ENCODE measurements at places on chromosomes 1 and 21. TPM values are rescaled to one million over a fixed set of nuclear protein-coding genes. Genes with fewer than 3 reads are reported as not detected.

GRCh38 chr1:81852961-81853360 is 52.2 kb downstream of the ADGRL2 start:
- DNase-seq = no peak

DNA sequence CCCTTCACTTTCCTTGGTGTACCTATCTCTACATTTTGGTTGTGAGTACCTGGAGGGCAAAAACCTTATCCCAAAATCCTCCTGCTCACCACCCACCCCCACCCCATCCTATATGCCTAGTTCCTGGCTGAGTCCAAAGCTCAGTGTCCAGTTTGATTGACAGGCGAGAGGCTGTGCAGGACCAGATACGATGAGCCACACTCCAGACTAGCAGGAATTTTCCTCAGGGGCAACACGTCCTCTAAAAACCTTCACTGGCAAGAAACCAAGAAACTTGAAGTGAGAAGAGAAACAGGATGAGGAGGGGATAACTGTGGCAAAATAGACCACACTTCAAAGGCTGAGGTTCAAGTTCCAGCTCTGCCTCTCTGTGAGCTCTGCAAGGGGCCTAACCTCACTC is 1.1 kb upstream of the SLAMF8 start:
- DNase-seq = no peak

DNA sequence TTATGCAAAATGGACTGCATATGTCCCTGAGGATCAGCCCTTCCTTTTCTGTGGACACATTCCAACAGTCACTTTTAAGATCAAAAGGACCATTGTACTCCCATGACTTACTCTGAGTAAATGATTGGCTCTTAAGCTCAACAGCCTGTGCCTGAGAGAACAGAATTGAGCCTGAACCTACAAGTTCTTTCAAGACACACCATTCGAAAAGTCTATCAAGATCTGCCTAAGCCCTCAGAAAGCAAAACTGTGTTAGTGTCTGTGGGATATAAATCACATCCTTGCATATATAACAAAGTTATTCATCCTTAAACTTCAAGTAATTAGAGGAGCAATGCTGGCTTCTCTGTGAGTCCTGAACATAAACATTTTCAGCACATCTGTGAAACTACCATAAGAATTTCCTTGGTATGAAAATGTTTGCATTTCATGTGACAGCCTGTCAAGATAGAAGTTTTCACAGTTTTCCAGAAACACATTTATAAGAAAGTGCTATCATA is 41.6 kb downstream of the PCNX2 start:
- DNase-seq = no peak

DNA sequence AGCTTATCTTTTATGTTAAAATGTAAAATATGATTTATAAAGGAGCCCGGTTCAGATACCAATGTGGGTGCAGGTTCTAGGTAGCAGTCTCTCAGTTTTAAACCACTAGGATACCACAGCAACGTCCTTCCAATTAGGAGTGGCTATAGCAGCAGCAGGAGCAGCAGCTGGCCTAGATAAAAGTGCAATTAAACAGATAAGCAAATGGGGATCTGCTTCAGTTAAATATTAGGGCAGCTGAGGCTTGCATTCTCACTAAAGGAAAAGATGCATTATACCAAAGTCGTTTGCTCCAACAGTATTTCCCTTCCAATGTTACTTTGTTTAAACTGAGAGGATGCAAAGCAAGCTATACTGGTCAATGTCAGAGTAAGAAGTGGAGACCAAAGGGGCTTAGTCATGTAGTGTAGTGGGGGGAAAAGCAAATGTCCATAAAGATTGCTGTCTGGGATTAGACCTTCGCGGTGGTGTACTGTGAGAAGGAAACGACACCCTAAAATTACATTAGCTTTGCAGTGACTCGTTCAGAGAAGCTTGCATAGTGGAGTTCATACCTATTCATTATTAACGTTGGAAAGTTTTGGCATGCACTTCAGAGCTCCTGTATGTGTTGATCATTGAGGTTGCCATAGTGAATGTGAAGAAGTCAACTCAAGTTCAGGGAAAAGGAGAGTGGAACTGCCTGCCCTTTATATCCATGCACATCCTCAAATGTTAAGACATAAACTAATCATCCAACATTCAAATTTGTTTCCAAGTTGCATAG is 272.2 kb downstream of the VAV3 start:
- no peak for DNase-seq

The RPTN gene
- total RNA-seq = not detected

- DNase-seq = peak; percentile 35
These were observed 180.7 kb downstream of the KAZN start for GRCh38 chr1:14778898-14779865.

- DNase-seq = no peak
These were observed 124.9 kb downstream of the KCNK1 start for GRCh38 chr1:233738850-233739249.

The CTTNBP2NL gene
- 16.2 TPM for total RNA-seq

GRCh38 chr1:202126426-202126825 is 3.7 kb downstream of the GPR37L1 start:
- DNase-seq = no peak

DNA sequence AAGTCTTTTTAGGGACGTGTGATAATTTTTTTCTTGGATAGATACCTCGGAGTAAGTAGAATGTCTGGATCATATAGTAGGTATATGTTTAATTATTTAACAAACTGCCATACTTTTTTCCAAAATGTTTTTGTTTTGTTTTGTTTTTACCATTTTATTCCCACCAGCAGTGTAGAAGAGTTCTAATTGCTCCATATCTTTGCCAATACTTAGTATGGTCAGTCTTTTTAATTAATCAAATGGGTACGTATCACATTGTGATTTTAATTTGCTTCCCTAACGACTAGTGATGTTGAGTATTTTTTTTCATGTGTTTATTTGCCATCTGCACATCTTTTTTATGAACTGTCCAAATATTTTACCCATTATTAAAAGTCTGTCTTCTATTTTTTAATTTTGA is 23.6 kb upstream of the KCNJ6 start:
- no peak for DNase-seq

GRCh38 chr1:23035823-23036452 is 16.7 kb downstream of the KDM1A start:
- DNase-seq = no peak

DNA sequence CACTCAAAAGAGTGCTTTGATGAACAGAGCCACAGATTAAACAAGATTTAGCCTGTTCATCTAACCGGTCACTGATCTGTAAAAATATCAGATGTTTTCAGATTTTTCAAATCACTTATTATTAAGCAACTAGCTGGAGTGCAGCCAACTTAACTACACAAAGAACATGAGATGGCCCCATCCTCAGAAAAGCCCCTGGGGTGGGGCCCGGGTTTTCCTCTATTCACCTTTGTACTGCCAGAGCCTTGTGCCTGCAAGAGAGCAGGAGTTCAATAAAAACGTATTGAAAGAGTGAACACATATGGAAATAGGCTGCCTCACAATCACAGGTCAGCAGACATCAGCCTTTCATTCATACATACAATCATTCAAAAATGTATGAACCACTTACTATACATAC is 516.1 kb downstream of the OMA1 start:
- DNase-seq = no peak

- DNase-seq = no peak
These were observed 15.9 kb downstream of the ESPN start for GRCh38 chr1:6440198-6441126.

The CAPN8 gene
- not detected for total RNA-seq

DNA sequence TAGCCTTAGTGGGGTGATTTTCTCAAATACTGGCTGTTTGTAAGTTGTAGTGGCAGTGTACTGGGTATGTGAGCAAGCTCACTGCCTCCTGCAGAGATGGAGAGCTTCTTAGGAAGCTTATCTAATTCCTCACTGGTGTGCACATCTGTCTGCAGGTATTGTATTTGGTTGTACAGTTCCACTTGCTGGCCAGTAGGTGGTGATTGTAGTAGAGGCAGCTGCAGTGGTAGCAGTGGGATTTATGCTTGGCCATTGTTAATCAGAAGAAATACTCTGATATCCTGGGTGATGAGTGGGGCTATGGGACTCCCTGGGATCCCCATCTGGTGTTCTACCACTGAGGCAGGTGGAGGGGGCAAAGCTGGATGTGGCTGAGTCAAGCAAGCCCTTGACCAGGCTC is 276.1 kb upstream of the SPAG17 start:
- DNase-seq = no peak

The AMPD1 gene
- not detected for total RNA-seq

The BATF3 gene
- total RNA-seq = 1.1 TPM

DNA sequence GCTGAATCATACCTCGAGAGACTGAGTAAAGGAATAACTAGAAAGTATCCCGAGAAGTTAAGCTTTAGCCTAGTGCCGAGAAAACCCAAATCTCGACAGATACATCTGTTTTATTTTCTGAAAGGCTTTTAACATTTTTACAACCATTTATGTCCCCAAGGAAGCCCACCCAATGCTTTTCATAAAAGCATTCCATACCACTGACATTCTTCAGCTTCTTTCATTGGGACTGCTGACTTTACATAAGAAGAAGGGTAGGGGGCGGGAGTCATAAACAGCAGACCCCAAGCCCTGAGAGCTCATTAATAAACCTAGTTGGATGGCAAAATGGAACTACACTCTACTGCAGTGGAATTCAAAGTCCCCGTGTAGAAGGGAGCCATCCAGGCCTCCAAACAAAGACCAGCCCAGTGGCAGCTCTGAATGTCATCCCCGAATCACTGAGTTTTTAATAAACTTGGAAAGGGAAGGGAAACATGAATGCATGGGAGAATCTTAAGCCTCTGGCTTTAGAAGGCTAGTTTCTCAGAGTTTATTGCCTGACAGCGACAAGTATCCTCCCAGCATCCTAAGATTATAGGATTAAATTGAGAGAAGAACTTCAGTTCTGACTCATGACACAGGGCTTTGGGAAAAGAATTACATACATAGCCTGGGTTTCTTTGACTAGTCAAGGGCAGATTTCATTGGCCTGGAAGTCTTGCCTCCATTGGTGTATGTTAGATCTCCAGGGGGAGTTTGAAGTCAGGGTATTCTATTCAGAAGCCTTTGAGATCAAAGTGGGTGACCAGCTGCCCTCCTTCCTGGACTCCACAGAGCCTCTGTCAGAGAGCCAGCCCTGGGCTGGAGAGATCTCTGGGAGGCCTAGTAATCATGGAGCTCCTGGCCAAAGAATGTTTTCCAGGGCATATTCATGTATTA is 3.7 kb downstream of the ATF3 start:
- no peak for DNase-seq

- DNase-seq = peak; percentile 77
These were observed 948 bp downstream of the STK40 start for GRCh38 chr1:36384542-36385409.

DNA sequence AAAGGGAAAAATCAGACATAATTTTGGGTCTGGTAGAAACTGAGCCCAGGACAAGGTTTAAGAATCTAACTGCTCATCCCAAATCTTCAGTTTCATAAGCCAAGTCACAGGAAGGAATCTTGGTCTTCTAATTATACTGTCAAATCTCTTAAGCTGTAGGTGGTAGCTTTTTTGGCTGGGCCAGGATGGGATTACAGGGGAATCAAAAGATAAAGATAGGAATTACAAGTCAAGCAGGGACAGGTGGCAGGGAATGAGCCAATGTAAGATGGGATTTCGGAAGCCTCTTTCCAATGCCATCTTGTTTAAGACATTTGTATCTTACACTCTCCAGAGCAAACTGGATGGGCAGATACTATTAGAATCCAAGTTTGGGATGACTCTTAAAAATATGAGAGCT is 383.5 kb downstream of the KCNH1 start:
- no peak for DNase-seq

Data from right cardiac atrium (tissue), 5 donors.